Activated naive CD4-positive, alpha-beta T cell (primary cell): ENCODE measurements at places on chromosomes 3 and 15.

- DNase-seq: no peak
Measured at GRCh38 chr15:64824929-64825430, 467 bp downstream of the PIF1 start.

DNA sequence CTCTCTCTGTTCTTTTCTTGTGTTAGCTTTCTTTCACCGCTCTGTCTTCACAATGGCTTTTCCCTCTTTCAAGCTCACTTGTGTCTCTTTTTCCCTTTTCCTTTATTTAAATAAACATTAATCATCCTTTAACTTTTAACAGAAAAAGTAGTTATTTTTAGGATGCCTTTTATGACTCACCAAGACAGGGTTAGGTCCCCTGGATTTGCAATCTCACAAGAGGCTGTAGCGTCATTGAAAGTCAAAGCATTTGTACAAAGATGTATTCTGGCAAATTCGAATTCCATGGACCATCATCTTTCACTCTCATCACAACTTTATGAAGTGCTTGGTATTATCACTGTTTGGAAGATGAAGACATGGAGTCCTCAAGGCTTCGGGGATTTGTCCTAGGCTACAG is 34.8 kb upstream of the MCTP2 start:
- DNase-seq: no peak

DNA sequence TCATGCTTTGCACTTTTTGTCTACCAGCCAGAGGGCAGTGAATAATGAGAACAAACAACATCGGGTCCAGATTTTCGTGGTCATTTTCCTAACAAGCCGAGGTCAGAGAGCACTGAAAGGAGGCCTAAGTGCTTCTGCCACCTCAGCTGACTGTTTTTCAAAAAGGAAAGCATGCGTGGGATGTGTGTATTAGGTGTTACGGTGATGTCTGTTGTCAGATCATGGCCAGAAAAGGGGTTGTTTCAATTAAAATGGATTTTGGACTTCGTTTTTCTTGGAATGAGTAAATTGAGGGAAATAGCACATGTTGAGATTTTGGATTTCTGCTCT is 99.5 kb downstream of the APBA2 start:
- no peak for DNase-seq

- no peak for DNase-seq
Measured at GRCh38 chr3:17076940-17077605, 192.3 kb downstream of the PLCL2 start.

DNA sequence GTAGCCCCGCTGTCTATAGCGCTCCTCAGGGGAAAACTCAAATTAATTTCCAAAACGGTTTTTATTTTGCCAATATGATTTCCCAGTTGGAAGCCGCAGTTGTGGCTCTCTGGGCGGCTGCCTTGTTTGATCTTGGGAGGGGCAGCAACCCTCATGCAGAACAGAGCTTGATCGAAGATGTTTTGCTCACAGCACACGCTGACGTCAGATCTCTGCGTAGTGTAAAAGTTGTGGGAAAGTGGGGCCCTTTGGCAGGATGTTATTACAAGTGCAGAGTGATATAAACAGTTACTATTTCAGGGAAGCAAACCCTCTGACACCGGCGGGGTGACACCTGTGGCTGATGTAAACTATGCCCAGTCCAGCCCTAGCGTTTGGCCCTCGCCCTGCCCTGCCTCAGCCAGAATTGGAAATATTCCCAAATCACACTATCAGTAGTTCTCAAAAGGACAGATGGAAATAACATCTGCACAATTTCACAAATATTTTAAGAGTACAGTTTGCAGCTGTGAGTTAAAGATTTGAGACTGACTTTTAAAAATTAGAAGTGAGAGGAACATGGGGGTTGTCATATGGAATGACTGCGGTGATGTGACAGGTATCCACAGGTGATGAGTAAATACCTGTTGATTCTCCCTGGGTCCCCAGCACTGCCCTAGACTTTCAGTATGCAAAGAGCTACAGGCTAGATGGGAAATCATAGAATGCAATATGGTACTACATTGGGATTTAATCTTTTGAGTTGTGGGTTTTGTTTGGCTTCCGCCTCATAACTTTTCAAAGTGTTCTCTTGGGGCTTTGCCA is 1.7 kb downstream of the SYNM start:
- no peak for DNase-seq

GRCh38 chr3:156148345-156148945 is 28.1 kb downstream of the KCNAB1 start:
- DNase-seq: no peak

DNA sequence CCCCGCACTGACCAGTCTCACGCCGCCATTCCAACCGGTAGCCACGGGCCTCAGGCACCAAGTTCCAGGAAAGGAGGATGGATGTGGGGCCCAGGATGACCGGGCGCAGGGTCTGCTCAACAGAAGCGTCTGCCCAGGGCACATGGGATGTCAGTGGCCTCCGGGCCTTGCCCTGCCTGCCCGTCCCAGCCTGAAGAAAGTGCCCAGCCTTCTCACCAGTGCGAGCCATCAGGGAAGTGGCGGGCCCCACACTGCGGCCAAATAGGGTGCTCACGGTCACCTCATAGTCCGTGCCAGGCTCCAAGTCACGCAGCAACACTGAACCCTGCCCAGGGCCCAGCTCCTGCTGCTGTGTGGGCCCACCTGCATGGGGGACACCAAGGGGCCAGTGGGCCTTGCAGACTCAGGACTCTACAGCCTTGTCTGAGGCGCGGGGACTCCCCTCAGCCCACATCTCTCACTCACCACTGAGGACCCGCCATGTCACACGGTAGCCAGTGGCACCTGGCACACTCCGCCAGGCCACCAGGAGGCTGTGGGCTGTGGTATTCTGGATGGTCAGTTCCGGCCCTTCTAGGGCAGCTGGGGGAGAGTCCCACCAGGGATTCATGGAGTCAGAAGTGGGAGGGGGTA is 3.1 kb downstream of the COL7A1 start:
- no peak for DNase-seq

DNA sequence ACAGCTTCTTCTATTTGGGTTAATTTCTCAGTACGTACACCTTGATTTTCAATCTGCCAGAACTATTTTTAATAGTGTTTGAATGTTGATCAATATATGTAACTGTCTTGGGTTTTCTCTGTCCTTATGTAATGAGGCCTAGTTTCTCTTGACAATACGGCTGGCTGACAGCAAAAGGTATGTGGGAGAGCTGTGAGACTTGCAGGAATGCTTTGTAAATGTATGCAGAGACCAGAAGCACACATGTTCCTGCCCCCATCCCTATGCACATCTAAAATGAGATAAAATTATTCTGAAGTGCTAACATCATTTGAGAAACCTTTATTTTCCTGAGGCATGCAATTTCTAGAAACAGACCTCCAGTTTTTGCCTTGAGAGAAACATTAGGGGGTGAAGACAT is 593.8 kb upstream of the GBE1 start:
- no peak for DNase-seq

DNA sequence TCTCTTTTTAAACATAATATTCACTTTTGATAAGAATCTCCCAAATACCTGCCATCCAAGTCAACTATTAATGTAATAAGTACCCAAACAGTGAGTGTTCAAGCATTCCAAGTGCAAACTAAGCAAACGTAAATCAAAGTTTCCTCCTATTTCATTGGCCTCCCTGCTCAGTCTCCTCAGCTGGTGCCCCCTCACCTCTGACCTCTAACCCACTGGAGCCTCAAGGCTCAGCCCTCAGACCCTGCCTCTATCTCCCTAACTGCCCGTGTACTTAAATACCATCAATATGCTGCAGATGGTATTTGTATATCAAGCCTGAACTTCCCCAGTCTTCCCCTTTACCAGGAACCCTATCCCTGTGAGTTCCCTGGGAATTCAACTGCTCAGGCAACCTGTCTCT is 31.8 kb downstream of the CHSY1 start:
- no peak for DNase-seq

GRCh38 chr3:111605493-111605892 is 10.3 kb upstream of the ZBED2 start:
- no peak for DNase-seq

- DNase-seq: no peak
Measured at GRCh38 chr3:164683489-164683888, 394.8 kb downstream of the SI start.

DNA sequence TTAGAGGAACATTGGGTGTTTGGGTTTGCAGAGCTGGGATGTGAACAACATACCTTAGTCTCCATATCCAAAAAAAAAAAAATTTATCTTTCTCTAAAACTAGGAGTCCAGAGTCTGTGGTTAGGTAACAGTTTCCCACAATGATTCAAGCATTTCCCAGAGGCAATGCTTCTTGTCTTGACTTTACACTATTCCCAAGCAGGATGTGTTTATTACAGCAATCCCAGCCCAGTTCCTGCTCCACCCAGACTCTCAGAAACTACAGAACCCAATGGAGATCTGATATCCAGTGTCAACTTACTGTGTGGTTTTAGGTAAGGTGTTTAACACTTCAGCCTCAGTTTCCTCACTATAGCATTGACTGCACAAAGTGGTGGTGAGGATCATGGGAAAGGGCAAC is 2.3 kb upstream of the C3orf62 start:
- DNase-seq: no peak

- no peak for DNase-seq
Measured at GRCh38 chr3:32484436-32484835, 18.2 kb downstream of the CMTM6 start.

- no peak for DNase-seq
Measured at GRCh38 chr3:46400846-46401245, 6.0 kb downstream of the CCR5AS start.

- DNase-seq: no peak
Measured at GRCh38 chr15:29291067-29291845, 21.6 kb upstream of the NSMCE3 start.

DNA sequence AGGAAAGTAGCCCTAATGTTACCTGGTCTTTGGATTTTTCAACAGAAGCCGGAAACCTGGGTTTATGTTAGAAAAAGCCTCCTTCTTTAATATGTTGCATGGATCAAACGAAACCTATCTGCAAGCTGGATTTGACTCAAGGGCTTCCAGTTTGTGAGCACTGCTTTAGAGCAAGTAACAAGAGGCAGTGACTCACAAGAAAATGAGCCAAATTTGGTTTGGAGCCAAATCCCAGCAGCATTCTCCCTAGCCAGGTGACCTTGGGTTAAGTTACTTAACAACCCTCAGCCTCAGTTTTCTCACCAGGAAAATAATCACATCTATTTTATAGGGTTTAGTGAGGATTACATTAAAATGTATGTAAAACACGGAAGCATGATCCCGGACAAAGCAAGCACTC is 215.2 kb upstream of the PRICKLE2 start:
- DNase-seq: no peak

DNA sequence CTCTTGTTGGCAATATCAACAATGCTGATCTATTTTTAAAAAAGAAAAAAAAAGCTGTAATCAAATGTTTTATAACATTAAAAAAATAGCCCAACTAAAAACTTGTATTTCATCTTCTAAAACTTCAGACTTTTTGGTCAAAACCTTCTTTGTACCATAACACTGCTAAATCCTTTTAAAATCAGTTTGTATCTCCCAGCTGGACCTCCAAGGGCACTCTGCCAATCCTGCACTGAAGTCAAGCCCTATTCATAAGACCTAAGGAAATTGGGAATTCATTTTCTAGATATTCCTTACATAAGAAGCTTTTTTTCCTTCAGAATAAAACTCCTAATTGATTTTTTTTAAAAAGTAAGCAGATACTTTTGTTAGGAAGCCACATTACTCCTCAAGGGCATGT is 38.2 kb upstream of the HCLS1 start:
- no peak for DNase-seq

GRCh38 chr3:120057626-120058025 is 36.6 kb downstream of the GSK3B start:
- DNase-seq: no peak

GRCh38 chr3:77240072-77240650 is 200.3 kb downstream of the ROBO2 start:
- DNase-seq: no peak

GRCh38 chr3:188310270-188310710 is 156.3 kb downstream of the LPP start:
- no peak for DNase-seq

DNA sequence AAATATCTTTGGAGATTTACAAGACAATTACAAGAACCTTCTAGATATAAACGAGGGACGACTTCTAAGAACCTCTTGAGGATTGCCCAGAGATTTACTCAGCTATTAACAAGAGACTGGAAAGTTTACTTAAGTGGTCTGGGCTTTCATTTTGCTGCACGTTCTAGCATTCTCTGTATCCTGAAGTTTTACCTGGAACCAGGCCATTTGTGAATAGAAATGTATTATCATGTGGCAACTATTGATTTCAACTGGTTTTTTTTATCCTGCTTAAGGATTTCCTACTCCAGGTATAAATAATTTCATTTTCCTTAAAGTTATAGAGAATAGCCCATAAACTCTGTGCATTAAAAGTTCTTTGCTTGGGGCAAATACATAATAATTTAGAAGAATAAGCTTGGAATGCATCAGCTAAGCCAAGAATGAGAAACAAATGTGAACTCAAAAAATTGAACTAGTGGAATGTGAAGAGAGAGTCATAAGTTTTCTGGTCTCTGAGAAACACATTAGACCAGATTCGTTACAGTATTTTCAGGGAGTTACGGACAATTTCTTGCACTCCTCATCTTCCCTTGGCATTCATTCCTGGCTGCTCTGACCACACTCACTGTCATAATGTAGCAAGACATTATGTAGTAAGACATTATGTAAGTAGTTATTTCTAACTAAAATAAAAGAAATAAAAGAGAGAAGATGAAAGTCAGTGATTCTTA is 1.3 kb downstream of the AQP9 start:
- no peak for DNase-seq

- no peak for DNase-seq
Measured at GRCh38 chr15:78399091-78399490, 38.9 kb upstream of the IREB2 start.

DNA sequence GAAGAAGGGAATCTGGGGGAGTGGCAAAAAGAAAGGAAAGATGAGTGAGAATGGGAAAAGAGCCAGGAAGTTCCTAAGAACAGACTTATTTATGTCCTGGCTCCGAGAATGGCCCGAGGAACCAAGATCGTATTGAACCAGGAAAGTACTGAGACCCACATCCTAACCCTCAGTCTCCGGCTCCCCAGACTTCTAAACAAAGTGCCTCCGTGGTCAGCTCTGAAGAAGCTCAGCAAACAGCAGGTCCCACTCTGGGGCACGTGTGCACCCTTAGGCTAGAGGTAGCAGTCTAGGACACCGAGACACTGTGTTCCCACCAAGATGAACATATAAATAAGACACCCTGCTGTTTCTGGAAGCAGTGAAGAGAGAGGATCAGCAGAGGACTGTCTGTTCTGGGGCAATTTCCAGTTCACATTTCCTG is 307.4 kb downstream of the NTRK3 start:
- no peak for DNase-seq

DNA sequence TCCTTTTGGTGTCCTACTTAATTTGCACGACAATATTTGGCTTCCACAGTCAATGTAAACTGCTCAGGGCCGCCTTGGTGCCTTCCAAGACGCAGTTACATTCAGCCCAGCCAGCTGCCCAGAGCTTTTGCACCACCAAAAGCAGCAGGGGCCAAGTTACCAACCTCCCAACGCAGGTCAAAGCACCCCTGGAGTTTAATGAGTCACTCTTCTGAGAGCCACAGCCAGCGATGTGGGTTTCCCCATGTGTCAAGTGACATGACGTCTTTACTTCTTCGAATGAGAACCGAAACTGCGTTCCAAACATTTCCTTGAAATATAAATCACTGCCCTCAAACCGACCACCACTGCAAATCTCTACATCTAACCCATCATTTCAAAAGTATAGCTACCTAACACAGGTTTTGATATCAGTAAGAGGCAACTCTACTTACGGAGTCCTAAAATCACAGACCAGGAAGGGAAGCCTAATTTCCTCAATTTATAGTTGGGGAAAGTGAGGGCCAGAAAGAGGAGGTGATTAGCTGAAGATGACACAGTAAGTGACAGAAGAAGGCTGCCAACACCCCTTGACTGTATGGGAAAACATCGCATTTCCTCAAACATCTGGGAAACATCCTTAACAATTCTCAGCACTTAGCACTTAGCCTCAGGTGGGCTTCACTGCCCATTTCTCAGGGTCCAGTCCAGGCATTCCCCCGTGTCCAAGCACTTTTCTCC is 24.5 kb downstream of the MB21D2 start:
- no peak for DNase-seq
